ENCODE measurements at places on chromosomes 2 and 18.

DNA sequence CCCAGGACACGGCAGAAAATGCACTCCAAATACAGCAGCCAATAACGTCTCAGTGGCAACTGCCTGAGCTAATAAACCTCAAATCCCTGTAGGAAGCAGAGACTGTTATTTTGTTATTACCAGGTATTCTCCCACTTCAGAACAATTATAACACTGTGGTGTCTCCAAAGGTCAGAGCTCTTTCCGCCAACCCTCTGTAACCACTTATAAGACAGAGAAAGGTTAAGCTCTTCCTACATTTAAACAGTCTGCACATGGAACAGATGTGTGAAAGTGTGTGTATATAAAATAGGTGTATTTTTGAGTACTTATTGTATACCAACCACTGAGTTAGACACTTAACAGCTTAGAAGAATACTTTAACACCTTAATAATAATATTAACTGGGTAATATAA, 64.1 kb downstream of the FBXO15 start:
- no peak for DNase-seq

DNA sequence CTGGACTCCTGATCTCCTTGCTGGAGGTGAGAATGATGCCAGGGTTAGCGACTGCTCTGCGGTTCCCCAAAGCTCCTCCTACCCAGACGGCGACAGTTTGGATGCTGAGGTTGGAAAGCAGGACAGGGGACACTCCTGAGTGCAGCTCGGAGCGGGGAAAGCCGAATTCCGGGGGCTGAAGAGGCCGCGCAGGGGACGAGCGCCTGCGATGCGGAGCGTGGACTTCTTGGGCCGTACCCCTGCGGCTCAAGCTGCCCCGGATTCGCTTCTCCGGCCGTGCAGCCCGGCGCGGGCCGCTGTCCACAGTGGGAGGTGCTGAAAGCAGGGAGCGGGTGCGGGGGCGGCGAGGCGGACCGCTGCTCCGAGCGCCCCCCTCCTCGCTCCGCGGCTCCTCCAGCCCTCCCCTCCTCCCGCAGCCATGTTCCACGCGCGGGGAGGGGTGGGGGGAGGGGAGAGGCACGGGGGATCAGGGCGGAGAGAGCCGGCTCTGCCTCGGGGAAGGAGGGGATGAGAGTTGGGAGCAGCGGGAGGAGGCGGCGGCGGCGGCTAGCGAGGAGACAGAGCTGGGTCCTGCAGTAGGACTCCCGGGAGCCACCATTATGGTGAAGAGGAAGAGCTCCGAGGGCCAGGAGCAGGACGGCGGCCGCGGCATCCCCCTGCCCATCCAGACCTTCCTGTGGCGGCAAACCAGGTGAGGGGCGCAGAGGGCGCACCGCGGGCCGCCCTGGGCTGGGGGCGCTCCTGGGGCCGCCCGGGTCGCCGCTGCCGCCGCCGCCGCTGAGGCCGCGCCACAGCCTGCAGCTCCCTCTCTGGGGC, at the start of gene UNC80:
TSS of gene UNC80 (plus strand) at position 359 of the 816 bp plus-strand sequence. CDS start at position 600, 241 bp downstream.
- no peak for DNase-seq

DNA sequence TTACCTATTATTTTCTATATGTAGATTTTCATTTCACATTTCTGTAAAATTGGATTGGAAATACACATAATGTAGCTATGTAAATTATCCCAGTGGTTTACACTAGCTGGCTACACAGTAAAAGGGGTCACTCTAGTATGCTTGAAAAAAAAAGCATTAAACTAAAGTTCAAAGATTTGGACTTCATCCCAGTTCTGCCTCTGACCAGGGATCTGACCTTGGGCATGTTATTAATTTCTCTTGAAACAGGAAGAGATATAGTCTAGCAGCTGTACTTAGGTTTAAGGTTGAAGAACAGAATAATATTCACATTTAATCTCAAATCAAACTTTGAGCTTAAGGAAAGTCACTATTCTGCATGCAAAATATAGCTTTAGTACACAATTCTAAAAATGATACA, 64.5 kb upstream of the RPE start:
- no peak for DNase-seq

GRCh38 chr2:46538393-46538792, 59.0 kb downstream of the TMEM247 start:
- DNase-seq, result no peak

GRCh38 chr18:50877545-50878265, 1.2 kb upstream of the ME2 start:
- DNase-seq, result no peak

DNA sequence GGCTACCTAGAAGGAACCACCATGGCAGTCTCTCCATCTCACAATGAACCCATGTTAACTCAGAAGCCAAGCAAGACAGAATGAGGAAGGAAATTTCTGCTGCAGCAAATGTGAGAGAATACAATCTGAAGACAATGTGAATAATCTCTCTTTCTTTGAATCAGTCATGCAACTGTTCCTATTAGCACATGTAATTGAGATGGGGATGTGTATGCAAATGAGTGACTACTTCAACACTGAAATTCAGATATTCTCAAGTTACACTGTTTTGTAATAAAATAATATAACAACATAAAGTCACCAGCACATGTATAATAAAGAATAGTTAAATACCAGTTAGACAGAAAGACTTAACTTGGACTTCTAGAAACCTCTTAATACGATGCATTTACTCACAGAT, 1200.6 kb upstream of the PIK3C3 start:
- DNase-seq, result no peak

GRCh38 chr2:11344956-11345677, 681 bp upstream of the ROCK2 start:
- DNase-seq, result no peak

DNA sequence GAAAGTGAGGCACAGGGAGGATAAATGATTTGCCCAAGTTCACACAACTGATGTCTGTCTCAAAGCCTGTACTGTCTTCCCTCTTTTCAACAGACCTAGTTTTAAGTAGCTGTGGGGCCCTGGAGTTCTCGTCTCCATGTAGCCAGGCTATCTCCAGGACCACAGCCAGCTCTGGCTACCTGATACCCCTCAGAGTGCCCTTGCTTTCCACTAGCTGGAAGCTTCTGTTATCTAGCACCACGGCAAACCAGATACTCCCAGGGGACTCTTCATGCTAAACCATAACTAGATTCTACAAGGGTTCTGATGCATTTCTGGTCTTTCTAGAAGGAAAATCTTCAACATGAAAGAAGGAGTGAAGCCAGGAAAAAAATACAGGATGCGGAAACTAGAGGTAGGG, 137.3 kb downstream of the GALNT14 start:
- no peak for DNase-seq

DNA sequence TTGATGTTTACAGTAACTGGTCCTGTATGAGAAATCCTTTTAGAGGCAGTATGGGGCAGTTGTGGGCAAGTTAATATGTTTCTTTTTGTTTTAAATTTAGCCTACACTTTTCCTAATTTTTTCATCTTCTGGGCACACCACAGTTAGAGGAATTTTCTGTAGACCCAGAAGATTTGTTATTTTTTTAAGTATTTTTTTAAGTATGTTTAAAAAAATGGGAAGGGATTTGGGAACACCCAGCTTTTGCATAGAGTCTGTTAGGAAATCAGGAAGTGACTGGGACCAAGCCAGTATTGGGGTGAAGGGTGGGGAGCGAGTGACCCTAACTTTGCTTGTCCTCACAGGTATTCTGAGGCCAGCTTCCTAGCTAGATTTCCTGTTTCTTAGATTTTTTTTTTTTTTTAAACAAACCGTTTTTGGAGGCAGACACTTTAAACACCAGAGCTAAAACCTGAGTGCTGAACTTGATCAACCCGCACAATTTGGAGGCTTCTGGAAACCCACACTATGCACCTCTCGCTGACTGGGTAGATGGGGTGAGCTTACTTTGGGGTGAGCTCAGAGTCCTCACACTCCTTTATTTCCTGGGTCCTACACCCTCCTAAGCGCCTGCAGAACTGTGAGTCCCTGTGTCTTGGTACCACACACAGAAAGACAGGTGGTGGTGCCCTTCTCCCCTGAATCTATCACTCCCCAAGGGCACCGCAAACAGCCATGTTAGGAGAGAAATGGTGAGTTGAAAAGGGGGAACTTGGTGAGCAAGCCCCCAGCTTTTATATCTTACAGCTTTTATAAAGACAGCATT, 5.2 kb downstream of the GATA6 start:
- DNase-seq, result no peak

- DNase-seq, result no peak
Observed at GRCh38 chr2:179355881-179356280, 91.2 kb upstream of the SESTD1 start.

DNA sequence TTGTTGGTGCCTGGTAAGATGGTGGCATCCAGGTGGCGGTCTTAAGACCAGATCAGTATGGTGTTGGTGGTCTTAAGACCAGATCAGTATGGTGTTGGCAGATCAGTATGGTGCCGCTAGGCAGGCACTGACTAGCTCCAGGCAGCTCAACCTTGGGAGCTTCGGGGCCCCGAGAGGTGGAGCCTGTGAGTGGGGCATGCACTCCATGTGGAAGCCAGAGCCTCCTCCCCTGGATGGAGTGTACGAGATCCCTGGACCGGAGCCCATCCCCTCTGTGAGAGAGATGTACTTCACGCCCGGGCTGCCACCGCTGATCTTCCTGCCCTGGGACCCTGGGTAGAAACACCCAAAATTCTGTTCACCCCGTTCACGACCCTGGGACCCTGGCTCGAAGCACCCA, 19.0 kb downstream of the MALT1 start:
- no peak for DNase-seq

GRCh38 chr2:237314681-237315080, 99.3 kb downstream of the COL6A3 start:
- DNase-seq, result no peak
